ENCODE measurements at places on chromosomes 11 and 22. TPM values are rescaled to one million over a fixed set of nuclear protein-coding genes. Genes with fewer than 3 reads are reported as not detected.

- DNase-seq: no peak
These were observed 83.0 kb downstream of the AASDHPPT start for GRCh38 chr11:106160494-106160893.

DNA sequence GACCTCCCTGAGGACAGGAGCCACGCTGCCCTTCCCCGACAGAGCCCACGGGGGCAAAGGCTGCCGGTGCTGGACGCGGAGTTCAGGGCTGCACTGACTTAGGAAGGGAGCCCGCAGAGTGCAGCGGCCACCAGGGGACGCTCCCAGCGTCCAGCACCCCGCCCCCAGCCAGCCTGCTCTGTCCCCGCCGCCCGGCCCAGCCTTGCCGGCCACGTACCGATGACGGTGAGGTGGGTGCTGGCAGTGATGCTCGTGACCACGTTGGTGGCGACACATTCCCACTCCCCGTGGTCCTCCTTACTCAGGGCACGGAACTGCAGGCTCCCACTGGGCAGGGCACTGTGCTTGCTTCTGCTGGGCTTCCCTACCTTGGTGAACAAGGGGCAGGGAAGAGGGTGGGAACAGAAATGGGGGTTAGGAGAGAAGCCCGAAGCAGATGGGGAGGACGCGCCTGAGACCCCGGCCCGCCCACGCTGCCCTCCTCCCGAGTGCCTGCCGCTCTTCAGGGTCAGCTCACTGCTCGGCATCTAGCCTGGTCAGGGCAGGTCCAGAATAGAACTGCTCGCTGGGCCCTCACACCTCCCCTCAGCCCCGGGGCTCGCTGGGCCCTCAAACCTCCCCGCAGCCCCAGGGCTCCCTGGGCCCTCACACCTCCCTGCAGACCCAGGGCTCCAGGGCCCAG is 25.9 kb downstream of the IGSF9B start:
- DNase-seq: no peak

DNA sequence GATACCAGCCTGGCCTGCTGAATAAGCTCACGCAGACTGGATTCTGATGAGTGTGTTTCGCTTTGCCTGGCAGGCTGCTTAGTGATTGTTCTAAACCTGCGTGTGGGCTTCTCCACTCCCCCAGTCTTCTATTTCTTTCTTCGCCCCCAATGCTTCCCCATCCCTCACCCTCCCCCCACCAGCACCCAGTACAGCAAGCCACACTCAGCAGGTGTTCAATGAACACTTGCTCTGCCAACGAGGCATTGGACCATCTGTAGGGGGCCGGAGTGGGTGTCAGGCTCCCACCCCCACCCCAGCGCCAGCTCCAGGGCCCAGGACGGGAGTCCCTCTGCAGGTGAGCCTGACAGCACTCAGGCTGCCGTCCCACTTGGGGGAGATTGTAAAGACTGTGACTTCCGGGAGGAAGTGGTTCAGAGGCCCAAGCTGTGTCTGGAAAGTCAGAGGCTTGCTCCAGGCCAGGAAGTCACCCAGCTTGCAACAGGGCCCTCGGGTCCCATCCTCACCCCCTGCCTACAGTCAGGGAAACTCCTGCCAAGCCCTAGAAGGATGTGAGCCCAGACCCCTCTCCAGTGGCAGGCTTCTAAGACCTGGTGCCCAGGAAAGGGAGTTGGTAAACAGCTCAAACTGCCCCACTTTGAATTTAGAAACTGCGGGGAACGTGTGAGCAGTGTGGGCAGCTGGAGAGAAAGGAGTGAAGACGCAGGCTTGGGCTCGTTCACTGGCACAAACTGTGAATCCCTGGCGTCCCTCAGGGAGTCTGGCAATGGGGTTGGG is 66.3 kb upstream of the PRDM11 start:
- DNase-seq: peak; percentile 45

GRCh38 chr11:69048031-69048693 is 570 bp upstream of the TPCN2 start:
- DNase-seq: no peak

- peak; percentile 41 for DNase-seq
These were observed 437 bp downstream of the SLC43A3 start for GRCh38 chr11:57426439-57426928.

- DNase-seq: no peak
These were observed 56.4 kb upstream of the LMO1 start for GRCh38 chr11:8320076-8320475.

PACSIN3 gene
- total RNA-seq: 34.7 TPM

Measured in lung (tissue), 17 donors.